Neuronal stem cell (in vitro differentiated cells): ENCODE measurements at places on chromosomes 4 and X.
A peak's percentile ranks its signal among the peaks of the same experiment; 100 is the strongest.

DNA sequence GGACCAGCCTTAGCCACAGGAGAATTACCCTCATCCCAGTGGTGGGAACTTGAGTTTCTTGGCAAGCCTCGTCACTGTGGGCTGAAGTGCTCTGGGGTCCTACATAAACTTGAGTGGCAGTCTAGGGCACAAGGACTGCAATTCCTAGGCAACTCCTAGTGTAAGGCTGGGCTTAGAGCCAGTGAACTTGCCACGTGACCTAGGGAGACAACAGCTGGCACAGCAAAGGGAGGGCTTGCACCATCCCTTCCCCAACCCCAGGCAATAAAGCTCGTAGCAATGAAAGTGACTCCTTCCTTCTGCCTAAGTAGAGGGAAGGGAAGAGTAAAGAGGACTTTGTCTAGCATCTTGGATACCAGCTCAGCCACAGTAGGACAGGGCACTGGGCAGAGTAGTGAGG lies 81.8 kb downstream of the TEX11 start:
- no peaks in the 10 kb centered on the region for H3K4me1 ChIP-seq
- H3K27me3 ChIP-seq, result no peaks in the 10 kb centered on the region
- no peak overlapping the region for H3K27ac ChIP-seq
- H3K36me3 ChIP-seq, result no peaks in the 10 kb centered on the region

GRCh38 chr4:119136546-119136945 lies 914 bp downstream of the MYOZ2 start:
- H3K27ac ChIP-seq, result no peak overlapping the region
- no peaks in the 10 kb centered on the region for H3K36me3 ChIP-seq
- no peak for DNase-seq
- peaks cover 1% of the 10 kb centered on the region for H3K4me1 ChIP-seq
- H3K27me3 ChIP-seq, result no peaks in the 10 kb centered on the region
- H3K4me3 ChIP-seq, result no peak overlapping the region

GRCh38 chr4:39146211-39146610 lies 36.1 kb upstream of the WDR19 start:
- no peaks in the 10 kb centered on the region for H3K27me3 ChIP-seq
- DNase-seq, result no peak
- H3K27ac ChIP-seq, result no peak overlapping the region

- no peaks in the 10 kb centered on the region for H3K36me3 ChIP-seq
- H3K4me3 ChIP-seq, result no peak overlapping the region
- no peaks in the 10 kb centered on the region for H3K27me3 ChIP-seq
- DNase-seq, result no peak
- H3K27ac ChIP-seq, result no peak overlapping the region
Measured at GRCh38 chrX:110327336-110327735, 9.5 kb upstream of the AMMECR1 start.

- no peaks in the 10 kb centered on the region for H3K4me1 ChIP-seq
- peaks cover 41% of the 10 kb centered on the region for H3K36me3 ChIP-seq
- H3K27me3 ChIP-seq, result no peaks in the 10 kb centered on the region
- H3K4me3 ChIP-seq, result no peak overlapping the region
Measured at GRCh38 chr4:82885410-82885809, 5.5 kb downstream of the SEC31A start.

- H3K27me3 ChIP-seq, result no peaks in the 10 kb centered on the region
- H3K4me3 ChIP-seq, result no peak overlapping the region
- no peak for DNase-seq
- H3K36me3 ChIP-seq, result no peaks in the 10 kb centered on the region
- no peaks in the 10 kb centered on the region for H3K4me1 ChIP-seq
Measured at GRCh38 chrX:41259516-41259915, 74.4 kb upstream of the DDX3X start.

DNA sequence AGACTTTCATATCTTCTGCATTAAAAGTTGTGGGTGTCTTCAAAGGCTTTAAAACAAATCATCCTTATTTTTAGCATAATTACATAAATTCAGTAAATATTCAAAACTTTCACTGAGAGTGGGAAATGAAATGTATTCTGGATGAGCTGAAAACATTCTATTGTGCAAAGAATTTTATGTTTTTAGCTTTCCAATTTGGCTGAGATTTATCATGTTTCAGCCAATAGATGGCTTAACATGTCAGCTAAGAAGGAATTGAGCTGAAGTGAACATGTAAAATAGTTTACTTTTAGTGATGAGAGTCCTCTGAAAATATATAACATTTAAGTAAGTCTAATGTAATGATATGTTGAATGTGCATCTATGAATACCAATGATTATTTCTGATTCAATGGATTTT lies 213.5 kb upstream of the GIMD1 start:
- no peaks in the 10 kb centered on the region for H3K4me1 ChIP-seq
- H3K27me3 ChIP-seq, result no peaks in the 10 kb centered on the region
- no peak for DNase-seq

- no peak overlapping the region for H3K4me3 ChIP-seq
- no peaks in the 10 kb centered on the region for H3K27me3 ChIP-seq
- no peaks in the 10 kb centered on the region for H3K4me1 ChIP-seq
- no peak for DNase-seq
- no peak overlapping the region for H3K27ac ChIP-seq
- H3K36me3 ChIP-seq, result no peaks in the 10 kb centered on the region
Measured at GRCh38 chr4:178448372-178449035, 1006.3 kb upstream of the AGA start.

GRCh38 chr4:81166458-81167160 lies 48.4 kb downstream of the PRKG2 start:
- H3K36me3 ChIP-seq, result no peaks in the 10 kb centered on the region
- DNase-seq, result no peak
- no peak overlapping the region for H3K4me3 ChIP-seq
- no peaks in the 10 kb centered on the region for H3K4me1 ChIP-seq
- no peak overlapping the region for H3K27ac ChIP-seq

DNA sequence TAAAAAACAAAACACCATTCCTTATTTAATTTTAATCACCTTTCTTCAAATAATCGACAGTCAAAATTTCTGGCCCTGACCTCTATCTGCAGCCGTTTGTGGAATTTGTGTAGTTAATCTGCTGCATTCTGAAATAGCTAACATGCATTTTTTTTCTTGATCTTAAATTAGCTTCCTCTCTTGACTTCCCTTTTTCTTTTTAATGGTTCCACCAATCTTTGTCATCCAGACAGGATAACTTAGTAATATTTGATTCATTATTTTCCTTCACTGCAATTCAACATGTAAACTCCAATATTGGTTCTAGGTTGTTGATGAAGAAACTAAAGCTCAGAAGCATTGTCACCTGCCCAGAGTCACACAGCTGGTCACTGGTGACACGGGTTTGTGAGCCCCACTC lies 77.3 kb downstream of the ARHGAP10 start:
- H3K4me1 ChIP-seq, result no peaks in the 10 kb centered on the region
- no peak overlapping the region for H3K27ac ChIP-seq
- no peaks in the 10 kb centered on the region for H3K27me3 ChIP-seq
- no peak for DNase-seq

GRCh38 chr4:183541010-183541751 lies 36.3 kb downstream of the ING2 start:
- no peak overlapping the region for H3K4me3 ChIP-seq
- peaks cover 19% of the 10 kb centered on the region for H3K4me1 ChIP-seq
- H3K36me3 ChIP-seq, result no peaks in the 10 kb centered on the region
- peak; percentile 11 for DNase-seq

GRCh38 chrX:132378281-132378680 lies 110.6 kb downstream of the MBNL3 start:
- H3K36me3 ChIP-seq, result no peaks in the 10 kb centered on the region
- no peak for DNase-seq
- no peaks in the 10 kb centered on the region for H3K4me1 ChIP-seq
- H3K27me3 ChIP-seq, result no peaks in the 10 kb centered on the region

GRCh38 chrX:70922774-70923473 lies 8.0 kb downstream of the SLC7A3 start:
- no peak overlapping the region for H3K4me3 ChIP-seq
- H3K4me1 ChIP-seq, result no peaks in the 10 kb centered on the region
- H3K27ac ChIP-seq, result no peak overlapping the region
- DNase-seq, result no peak
- H3K27me3 ChIP-seq, result no peaks in the 10 kb centered on the region
- H3K36me3 ChIP-seq, result peaks cover 9% of the 10 kb centered on the region

GRCh38 chr4:121885115-121885514 lies 14.8 kb upstream of the BBS7 start:
- H3K27ac ChIP-seq, result no peak overlapping the region
- no peak overlapping the region for H3K4me3 ChIP-seq
- H3K4me1 ChIP-seq, result no peaks in the 10 kb centered on the region
- DNase-seq, result no peak

DNA sequence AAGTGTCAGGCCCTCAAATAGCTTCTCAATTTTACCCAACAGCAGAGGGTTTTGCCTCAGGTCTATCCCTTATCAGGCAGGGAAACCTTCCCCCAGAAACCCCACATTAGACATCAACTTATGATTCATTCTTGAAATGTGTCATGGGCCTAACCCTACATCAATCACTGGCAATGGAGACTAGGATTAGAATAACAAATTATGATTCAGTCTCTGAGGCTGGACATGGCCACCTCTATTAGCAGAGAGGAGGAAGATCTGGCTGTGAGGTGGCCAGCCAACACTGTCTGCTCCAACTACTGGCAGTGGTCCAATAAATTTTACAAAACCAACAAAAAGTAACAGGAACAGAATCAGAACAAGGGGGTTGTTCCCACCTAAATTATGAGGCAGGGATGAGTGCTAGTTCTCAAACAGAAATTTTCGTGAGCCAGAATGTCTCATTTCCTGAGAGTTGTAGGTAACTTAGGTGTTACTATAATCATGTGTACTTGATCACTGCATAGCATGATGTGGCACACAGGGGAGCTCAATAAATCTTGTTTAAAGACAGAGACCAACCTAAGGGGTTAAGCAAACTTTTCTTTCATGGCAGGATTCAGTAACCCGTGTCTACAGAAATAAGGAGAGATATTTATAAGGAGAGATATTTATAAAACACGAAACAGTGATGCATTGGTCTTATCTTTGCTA lies 126.8 kb downstream of the NFKB1 start:
- H3K4me1 ChIP-seq, result peaks cover 6% of the 10 kb centered on the region
- no peaks in the 10 kb centered on the region for H3K27me3 ChIP-seq
- H3K27ac ChIP-seq, result no peak overlapping the region
- no peak for DNase-seq

GRCh38 chrX:38082309-38082708 lies 76.0 kb downstream of the SYTL5 start:
- no peak for DNase-seq
- peaks cover 5% of the 10 kb centered on the region for H3K27me3 ChIP-seq

DNA sequence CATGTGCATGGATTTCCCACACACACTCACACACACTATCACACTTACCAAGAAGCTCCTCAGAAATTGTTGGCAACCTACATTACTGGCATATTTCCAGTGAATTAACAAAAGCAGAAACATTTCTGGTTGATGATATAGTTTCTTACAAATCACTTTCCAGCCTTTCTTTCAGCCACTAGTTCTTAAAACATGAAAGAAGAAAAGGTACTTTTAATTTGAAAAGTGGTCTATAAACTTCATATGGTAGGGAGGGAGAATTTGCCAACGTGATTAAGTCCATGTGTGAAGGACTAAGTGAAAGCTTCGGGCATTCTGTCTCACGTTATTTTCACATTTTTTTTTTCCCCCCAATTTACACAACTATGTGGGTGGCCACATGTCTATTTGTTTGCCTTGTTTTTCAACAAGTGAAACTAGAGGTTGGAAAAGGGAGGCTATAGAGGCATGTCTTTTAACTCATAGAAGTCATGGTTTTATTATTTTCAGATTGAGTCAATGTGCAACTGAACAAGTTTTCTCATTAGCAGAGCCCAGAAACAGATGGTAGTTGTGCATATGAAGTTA lies 832.1 kb upstream of the INTU start:
- no peak overlapping the region for H3K4me3 ChIP-seq
- H3K4me1 ChIP-seq, result no peaks in the 10 kb centered on the region
- no peak overlapping the region for H3K27ac ChIP-seq
- no peaks in the 10 kb centered on the region for H3K36me3 ChIP-seq
- DNase-seq, result no peak
- no peaks in the 10 kb centered on the region for H3K27me3 ChIP-seq

DNA sequence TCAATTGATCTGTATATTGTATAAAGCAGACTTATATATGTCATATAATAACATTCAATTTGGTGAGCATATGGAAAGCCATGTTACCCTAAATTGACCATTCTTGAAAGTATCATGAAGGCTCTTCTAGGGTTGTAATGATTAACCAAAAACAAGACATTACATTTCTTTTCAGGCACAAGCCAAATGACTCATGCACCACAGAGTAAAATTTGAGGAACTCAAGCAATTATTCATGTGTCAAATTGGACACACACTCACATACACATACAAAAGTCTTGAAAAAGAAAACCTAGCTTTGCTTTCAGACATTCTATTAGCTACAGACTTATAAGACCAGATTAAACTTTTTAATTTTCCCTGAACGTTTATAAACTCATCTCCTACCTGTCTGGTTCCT lies 146.5 kb upstream of the PCDH18 start:
- no peaks in the 10 kb centered on the region for H3K36me3 ChIP-seq
- no peaks in the 10 kb centered on the region for H3K27me3 ChIP-seq
- DNase-seq, result no peak
- no peaks in the 10 kb centered on the region for H3K4me1 ChIP-seq
- H3K27ac ChIP-seq, result no peak overlapping the region

DNA sequence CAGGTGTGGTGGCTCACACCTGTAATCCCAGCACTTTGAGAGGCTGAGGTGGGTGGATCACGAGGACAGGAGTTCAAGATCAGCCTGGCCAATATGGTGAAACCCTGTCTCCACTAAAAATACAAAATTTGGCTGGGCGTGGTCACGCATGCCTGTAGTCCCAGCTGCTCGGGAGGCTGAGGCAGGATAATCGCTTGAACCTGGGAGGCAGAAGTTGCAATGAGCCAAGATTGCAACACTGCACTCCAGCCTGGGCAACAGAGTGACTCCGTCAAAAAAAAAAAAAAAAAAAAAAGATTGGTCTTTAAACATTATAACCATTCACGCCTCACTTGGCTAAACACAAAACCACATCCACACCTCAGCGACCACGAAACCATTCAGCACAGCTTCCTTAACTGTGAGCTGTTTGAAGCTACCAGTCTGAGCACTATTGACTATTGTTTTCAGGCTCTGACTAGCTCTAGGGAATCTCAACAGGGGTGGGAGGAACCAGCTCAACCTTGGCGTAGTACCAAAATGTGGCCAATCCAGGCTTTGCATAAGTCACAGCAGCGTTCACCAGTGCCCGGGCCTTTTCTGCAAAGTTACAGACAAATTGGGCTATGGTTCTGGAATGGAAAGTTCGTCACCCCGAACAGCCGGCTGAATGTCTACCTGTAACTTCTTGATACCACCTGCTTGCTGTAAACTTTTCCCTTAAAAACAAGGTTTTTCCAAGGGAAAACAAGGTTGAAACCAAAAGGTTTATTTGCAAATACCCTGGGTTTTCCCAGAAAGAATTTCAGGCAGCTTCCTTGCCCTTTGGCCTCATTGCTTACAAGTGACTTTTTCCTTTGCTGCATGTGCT lies 73.6 kb upstream of the DHX15 start:
- H3K27me3 ChIP-seq, result no peaks in the 10 kb centered on the region
- H3K36me3 ChIP-seq, result no peaks in the 10 kb centered on the region
- H3K4me1 ChIP-seq, result no peaks in the 10 kb centered on the region
- H3K4me3 ChIP-seq, result no peak overlapping the region
- no peak for DNase-seq
- H3K27ac ChIP-seq, result no peak overlapping the region

- peaks cover 15% of the 10 kb centered on the region for H3K4me1 ChIP-seq
- peaks cover 30% of the 10 kb centered on the region for H3K27me3 ChIP-seq
- H3K4me3 ChIP-seq, result peak overlapping the region; percentile 2
- H3K27ac ChIP-seq, result no peak overlapping the region
- DNase-seq, result peak; percentile 26
Measured at GRCh38 chr4:65668201-65669089, 1.8 kb downstream of the EPHA5 start.

GRCh38 chrX:39438603-39439602 lies 637.6 kb downstream of the MID1IP1 start:
- H3K36me3 ChIP-seq, result no peaks in the 10 kb centered on the region
- no peak overlapping the region for H3K4me3 ChIP-seq
- H3K4me1 ChIP-seq, result no peaks in the 10 kb centered on the region
- H3K27me3 ChIP-seq, result no peaks in the 10 kb centered on the region
